ENCODE measurements at places on chromosomes 12 and 14.

GRCh38 chr12:58034311-58034710, 92.9 kb downstream of the ATP23 start:
- no peak for DNase-seq

GRCh38 chr12:74626397-74626796, 88.8 kb downstream of the ATXN7L3B start:
- DNase-seq: no peak

- DNase-seq: no peak
These were observed 3.5 kb downstream of the ALX1 start for GRCh38 chr12:85283560-85283959.

GRCh38 chr12:67827820-67828383, 161.3 kb upstream of the IFNG-AS1 start:
- DNase-seq: peak; percentile 83

- no peak for DNase-seq
These were observed 67.8 kb downstream of the CHGA start for GRCh38 chr14:92990456-92991430.

DNA sequence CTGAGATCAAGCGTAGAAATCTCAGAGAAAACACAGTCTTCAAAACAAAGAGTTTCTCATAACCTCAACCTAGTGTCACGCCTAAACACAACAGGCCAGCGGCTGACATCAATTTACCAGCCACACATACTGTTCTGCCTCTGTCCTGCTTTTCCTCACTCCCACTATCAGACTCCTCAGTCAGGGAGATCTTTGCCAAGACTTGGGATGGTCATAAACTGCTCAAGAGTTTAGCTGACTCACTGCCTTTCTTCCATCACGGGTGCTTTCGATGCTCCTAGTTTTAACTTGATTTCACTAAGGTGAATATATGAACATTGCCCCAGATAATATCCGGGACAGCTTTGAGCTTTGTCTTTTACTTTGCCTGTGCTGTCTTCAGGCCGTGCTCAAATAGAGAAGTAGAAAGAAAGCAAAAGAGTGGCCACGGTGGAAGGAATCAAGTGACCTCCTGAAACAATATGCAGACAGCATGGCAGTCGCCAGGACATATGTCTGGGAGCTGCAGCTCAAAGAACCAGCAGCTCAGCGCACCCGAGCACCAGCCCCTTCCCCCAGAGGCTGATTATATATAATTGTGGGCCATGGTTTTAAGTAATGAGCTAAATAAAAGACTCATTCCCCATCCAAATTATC, 12.1 kb downstream of the MDM1 start:
- no peak for DNase-seq

- DNase-seq: no peak
These were observed 1117.0 kb downstream of the FLRT2 start for GRCh38 chr14:86646696-86647690.

DNA sequence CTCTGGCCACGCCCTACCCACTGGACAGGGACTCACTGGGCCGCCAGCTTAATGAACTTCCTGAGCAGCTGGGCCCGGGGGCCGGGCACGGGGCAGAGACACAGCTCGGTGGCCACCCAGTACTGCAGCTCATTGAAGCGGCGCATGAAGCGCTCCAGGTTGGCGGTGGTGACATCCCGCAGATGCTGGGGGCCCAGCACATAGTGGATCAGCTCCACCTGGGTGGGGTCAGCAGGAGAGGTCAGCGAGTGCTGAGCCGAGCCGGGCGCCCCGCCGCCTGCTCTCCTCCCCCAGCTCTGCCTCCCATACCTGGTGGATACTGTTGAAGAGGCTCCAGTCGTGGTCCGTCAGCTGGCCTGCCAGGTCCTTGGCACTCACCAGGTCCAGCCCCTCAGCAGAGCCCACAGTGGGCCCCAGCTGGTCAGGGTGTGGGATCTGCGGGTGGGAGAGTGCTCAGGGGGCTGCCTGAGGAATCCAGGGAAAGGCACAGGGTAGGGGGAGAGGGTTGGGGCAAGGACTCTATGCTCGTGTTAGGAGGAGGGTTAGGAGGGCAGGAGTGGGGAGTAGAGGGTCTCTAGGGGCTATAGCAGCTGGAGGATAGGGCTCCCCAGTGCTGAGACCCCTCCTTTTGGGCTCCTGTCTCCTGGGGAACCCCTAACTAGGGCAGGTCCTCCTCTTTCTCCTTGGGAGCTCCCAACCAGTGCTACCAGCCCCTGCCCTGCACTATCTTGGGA, 15.5 kb upstream of the ENDOU start:
- no peak for DNase-seq

DNA sequence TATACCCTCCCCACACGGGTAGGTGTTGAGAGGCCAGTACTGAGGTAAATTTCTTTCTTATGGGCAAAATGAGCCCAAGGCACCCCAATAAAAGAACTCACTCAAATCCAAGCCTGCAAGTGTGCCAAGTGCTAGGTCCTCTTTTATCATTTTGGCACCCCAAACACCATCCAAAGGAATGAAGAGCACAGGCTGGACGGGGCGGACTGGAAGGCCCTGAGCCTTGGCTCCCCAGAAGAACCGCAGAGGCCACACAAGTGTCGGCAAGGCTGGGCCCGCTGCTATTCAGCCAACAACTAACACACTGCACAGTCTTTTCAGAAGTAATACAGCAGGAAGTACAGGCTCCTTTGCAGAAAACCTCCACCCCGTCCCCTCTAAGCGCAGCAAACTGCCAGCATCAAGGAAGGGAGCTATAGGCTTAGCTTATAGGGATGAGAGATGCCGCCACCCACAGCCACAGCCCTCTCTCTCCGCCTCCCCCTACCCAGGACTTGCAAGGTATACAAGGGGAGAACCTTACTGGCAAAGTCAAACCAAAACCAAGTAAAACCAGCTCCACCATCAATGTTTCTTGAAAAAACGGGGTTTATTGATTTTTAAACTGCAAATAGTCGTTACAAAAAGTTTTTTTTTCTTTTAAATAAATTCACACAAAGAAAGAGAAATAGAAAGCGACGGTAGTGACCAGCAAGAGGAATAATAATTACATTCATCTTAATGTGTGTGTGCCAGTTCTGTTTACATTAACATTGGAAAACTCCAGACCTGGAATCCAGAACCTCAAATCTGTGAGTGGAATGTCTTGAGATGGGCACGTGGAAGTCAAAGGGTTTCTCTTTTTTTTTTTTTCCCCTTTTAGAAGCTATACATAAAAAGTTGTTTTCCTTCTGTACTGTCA, 5.5 kb downstream of the ZFP36L1 start:
- DNase-seq: no peak

DNA sequence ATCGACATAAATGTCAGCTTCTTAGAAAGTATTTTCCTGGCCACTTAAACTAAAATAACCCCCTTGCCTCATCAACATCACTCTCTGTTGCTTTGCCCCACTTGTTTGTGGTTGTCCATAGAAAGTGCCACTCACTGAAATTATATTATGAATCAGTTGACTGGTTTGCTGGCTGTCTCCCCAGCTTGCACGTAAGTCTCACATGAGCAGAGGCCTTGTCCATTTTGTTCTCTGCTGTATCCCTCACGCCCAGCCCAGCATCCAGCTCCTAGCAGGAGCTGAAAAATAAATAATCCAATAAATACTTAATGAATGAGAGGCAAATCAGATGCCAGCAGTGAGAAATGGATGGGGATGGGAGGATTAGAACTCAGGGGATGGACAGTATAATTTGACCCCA, 159.3 kb downstream of the KSR2 start:
- DNase-seq: no peak

- no peak for DNase-seq
These were observed 169.8 kb downstream of the BTG1 start for GRCh38 chr12:91975891-91976290.

DNA sequence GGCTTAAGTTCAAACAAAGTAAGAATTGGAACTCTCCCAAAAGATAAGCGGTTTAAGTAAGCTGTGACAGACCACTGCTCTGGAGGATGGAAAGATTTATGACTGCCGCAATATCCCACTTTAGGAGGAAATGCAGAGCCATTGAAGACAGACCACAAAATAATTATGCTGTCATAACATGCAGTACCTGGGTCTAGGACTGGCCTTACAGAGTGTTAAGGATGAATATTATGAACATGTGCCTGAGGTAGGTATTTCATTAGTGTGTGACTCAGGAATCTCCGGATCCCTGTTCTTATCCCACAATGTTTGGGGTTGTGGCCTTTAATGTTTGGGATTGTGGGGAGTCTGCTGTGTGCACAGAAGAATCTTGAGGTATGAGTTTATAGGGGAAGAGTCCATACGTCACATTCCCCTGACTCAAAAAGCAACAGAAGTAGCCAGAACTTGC, 114.9 kb downstream of the SAMD4A start:
- DNase-seq: peak; percentile 75

DNA sequence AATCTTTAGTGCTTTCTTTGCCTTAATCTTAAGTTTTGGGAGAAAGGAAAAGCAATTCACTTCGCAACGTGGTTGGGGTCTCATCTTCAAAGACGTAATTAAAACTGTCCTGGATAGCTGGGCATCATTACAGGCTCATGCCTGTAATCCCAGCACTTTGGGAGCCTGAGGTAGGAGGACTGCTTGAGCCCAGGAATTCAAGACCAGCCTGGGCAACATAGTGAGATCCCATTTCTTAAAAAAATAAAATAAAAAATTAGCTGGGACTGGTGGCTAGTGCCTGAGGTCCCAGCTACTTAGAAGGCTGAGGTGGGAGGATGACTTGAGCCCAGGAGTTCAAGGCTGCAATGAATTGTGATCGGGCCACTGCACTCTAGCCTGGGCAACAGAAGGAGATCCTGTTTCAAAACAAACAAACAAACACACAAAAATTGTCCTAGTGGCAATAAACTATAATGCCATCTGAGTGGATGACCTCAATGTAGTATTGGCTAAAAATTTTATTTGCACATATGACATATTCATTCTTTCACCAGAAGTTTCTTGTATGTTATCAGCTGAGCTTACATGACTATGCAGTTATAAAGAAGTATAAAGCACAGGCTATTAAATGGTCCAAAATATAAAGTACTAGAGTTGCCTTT, 1.6 kb upstream of the MNAT1 start:
- DNase-seq: no peak

DNA sequence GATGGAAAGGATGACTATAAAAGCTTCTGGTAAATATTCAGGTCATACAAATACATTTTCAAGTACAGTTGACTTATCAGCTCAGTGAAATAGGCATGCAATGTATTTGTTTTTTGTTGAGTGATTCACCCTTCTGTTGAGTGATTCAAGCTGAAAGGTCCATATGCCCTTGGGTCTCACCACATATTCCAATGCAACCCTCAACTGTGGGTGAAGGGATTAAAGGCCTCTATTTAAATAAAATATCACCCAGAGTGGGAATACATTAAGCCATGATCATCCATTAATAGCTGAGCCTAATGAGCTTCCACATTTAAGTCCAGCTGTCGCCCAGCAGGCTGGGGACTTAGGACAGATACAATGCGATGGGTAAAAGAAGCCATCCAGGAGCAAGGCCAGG, 120.2 kb downstream of the CRACR2A start:
- DNase-seq: no peak

GRCh38 chr14:72947366-72948160, 21.3 kb downstream of the DCAF4 start:
- no peak for DNase-seq

DNA sequence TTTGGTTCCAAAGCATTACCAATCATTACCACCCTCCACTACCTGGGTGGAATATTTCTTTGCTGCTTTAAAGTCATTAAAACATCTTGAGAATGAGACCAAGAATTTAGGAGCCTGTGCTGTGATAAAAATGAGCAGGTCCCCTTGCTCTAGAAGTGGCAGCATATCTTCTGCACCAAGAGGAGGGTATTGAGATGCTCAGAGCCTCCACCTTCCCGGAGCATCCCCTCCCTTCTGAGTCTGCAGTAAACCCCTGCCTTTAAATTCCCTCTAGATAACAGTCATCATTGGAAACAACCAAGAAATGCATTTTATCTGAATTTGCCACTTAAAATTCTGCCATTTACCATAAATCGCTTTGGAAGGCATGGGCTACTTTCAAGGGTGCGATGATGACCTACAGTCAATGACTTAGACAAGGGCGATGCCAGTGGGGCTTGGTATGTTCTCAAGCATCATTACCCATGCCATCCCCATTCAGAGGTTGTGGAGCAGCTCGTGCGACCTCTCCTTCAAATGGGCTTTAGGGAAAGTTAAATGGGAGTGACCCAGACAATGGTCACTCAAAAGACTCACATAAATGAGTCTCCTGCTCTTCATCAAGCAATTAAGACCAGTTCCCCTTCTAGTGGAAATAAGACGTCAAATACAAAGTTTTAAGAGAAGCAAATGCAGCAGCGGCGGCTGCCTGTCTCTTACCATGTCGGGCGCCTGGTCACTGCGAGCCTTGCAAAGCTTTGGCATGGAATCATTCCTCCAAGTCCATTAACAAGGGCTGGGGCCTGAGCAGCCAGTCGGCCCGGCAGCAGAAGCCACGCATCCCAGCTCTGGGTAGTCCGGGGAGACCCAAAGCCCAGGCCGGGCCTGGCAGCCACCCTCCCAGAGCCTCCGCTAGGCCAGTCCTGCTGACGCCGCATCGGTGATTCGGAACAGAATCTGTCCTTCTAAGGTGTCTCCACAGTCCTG, 334.5 kb downstream of the TMEM121 start:
- no peak for DNase-seq

DNA sequence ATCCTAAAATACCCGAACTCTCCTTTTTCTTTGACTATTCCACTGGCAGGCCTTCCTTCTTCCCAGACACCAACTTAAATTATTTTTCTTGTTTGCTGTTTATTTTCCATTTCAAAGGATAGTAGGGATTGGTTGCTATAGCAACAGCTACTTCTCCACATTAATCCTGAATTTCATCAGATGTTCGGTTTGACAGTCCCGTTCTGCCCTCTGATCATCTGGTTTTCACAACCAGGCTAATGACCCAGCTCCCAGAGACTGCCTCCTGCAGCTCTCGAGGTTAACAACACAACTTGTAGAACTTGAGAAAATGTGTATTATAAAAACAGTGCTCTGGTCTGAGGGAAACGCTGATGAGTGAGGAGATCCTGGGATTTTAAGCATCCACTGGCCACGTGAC, 45.5 kb downstream of the NUAK1 start:
- DNase-seq: no peak

GRCh38 chr12:20863056-20863455, 52.6 kb downstream of the SLCO1B3 start:
- DNase-seq: no peak

DNA sequence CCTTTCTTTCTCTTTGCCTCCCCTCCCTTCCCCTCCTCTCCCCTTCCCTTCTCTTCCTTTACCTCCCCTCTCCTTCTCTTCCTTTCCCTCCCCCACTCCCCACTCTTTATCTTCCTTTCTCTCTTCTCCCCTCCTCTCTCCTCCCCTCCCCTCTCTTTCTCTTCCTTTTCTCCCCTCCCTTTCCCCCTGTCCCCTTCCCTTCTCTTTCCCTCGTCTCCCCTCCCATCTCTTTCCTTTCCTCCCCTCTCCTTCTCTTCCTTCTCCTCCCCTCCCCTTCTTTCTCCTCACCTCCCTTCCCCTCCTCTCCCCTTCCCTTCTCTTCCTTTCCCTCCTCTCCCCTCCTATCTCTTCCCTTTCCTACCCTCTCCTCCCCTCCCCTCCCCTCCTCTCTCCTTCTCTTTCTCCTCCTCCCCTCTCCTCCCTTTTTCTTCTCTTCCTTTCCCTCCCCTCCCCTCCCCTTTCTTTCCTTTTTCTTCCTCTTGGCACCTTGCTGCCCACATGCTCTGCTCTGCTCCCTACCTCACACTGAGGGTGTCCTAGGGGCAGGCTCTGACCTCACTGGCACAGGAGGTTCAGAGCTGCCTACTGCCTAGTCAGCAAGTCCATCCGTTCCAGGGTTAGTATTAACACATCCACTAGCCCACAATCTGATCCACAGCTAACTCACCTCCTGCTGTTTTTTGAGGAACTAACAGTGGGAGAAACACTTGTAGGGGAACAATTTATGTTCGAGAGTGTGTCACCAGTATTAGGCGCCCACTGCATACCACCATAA, 101.0 kb downstream of the NUAK1 start:
- DNase-seq: no peak

Measured in HTR-8/SVneo (cell line).